Frontal cortex (tissue), 4 donors: ENCODE measurements at places on chromosomes 3 and 15. TPM values are rescaled to one million over a fixed set of nuclear protein-coding genes. Genes with fewer than 3 reads are reported as not detected.

DNA sequence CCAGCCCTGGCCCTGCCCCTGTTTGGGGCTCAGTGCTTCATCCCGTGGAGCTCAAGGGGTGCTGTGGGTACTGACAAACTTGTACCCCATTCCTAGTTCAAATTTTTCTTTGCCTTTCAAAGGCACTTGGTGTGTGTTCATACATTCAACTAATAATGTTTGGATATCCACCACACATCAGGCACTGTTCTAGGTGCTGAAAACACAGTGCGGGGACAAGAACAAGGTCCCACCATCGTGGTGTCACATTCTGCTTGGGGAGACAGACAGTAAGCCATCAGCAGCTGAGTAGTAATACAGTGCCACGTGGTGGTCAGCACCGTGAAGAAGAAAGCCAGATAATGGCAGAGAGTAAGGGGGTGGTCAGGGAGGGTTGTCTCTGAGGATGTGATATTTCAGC is 32.5 kb downstream of the CRYGS start:
- DNase-seq, result no peak

Gene VEPH1
- total RNA-seq, result 13.0 TPM

Gene PLA2G4F
- not detected for total RNA-seq

DNA sequence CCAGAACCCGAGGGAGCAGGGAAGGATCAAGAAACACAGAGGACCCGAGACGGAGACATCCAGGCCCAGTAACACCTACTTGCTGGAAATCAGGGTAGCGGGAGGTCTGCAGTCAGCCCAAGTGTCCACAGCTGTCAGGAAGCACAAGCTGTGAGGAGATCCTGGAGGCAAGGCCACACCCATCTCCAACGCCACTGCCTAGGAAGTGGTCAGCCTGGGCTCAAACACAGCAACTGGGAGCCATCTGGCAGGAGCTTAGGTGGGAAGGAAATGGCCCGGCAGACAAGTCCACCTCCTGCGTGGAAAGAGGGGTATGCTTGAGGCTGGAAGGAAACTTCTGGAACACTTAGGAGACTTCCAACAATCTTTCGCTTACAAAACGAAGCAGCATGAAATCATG is 407.1 kb downstream of the VPS13C start:
- no peak for DNase-seq
